Esophagus squamous epithelium (tissue), 5 donors: ENCODE measurements at places on chromosomes 12 and 14. TPM values are rescaled to one million over a fixed set of nuclear protein-coding genes. Genes with fewer than 3 reads are reported as not detected.

The KLRK1 gene
- not detected for total RNA-seq

The CMKLR1 gene
- 0.19 TPM for total RNA-seq

The STON2 gene
- total RNA-seq: 71.6 TPM

The B4GALNT1 gene
- total RNA-seq: 0.27 TPM

The OR4Q3 gene
- not detected for total RNA-seq

The RFX4 gene
- total RNA-seq: not detected

The AVPR1A gene
- 0.87 TPM for total RNA-seq

The GPR137C gene
- 0.30 TPM for total RNA-seq

The PAPLN gene
- 7.8 TPM for total RNA-seq

The PTPN21 gene
- total RNA-seq: 14.5 TPM

The LIMA1 gene
- total RNA-seq: 61.2 TPM

The RITA1 gene
- 17.0 TPM for total RNA-seq

The ACOT4 gene
- total RNA-seq: 2.0 TPM

The PPP1R3E gene
- 7.1 TPM for total RNA-seq

- DNase-seq: no peak
These were observed 992 bp downstream of the DNAH10 start for GRCh38 chr12:123763093-123763492.

GRCh38 chr14:86057018-86057667 lies 527.2 kb downstream of the FLRT2 start:
- no peak for DNase-seq

DNA sequence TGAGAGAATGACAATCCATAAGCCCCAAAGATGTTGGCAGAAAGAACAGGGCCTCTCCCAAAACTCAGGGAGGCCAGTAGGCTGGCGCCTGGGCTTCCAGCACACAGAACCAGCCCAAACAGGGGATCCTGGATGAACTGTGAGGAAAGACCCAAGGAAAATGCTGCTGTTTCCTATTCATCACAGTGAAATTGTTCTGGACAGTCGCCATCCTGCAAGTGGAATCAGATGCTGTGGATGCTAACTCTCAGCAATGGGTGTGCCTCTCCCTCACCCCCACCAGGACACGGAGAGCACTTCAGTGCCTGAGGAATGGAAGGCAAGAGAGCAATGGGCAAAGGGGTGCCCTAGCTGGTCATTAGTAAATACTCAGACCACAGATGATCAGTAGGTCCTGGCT lies 80.8 kb downstream of the ANO2 start:
- no peak for DNase-seq

GRCh38 chr12:15183821-15184220 lies 37.4 kb downstream of the RERG start:
- DNase-seq: no peak

DNA sequence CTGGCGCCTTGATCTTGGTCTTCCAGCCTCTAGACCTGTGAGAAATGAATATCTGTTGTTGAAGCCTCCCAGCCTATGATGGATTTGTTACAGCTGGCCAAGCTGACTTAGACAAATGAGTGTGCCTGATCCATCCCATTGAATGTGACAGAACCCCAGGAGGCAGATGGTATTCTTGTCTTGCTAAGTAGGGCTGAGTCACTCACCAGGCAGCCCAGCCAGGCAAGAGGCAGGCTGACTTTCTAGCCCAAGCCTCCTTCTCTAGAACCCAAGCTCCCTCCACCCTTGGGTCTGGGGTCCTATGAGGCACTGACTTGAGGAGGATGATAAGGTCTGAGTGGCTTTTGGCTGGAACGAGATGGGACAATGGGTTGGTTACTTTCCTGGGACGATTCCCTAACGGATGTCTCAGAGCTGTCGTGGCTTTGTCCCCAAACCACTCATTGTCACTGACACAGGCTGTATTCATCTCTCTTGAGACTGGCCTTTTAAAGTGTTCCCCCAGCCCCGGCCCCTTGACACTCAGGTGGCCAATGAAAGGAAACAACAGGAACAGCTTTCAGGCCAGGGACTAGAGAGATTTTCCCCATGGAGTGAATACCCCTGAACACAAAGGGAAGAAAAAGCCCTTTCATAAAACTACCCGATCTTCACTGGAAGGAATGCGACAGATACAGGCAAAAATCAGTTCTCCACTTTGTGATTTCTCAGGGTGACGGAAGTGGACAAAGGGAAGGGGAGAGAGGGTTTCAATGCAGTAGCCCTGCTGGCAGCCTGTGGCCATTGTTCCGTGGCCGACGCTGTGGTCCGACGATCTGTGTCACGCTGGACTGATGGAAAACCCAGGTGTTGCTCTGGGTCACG lies 264.2 kb downstream of the AACS start:
- no peak for DNase-seq

GRCh38 chr12:131123817-131124216 lies 170.1 kb downstream of the ADGRD1 start:
- no peak for DNase-seq

- DNase-seq: no peak
These were observed 35.3 kb upstream of the RTRAF start for GRCh38 chr14:51954031-51954430.

GRCh38 chr14:89382487-89382886 lies 34.5 kb downstream of the FOXN3 start:
- no peak for DNase-seq

- no peak for DNase-seq
These were observed 841 bp downstream of the CALM1 start for GRCh38 chr14:90397425-90398314.

DNA sequence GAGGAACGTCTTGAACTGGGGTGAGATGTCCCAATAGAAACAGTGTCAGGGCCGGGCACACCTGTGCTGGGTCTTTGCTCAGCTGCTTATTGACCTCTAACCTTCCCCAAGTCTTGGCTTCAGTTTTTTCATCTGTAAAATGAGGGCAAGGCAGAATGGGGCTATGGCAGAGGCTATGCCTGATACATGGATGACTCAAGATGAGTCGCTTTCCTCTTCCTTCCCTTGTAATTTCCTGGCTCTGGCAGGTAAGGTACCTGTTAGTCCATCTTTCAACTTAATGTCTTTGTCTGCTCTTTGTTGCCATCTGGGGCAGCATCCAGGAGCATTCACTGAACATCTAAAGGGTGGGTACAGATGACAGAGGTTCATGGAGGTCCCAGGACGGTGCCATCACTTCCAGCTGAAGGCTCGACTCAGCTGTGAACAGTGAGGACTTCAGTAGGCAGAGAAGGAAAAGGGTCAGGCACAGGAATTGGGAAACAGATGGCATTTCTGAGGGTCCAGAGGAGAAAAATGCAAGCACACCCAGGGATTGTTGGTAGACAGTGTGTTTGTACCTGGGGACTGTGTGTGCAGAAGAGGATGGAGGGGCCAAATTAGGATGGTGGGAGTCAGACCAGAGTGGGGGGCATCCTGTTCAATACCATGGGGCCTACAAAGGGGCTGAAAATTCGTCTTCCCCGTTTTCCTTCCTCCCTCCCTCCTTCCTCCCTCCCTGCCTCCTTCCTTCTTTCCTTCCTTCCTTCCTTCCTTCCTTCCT lies 268.3 kb downstream of the VRK1 start:
- no peak for DNase-seq

DNA sequence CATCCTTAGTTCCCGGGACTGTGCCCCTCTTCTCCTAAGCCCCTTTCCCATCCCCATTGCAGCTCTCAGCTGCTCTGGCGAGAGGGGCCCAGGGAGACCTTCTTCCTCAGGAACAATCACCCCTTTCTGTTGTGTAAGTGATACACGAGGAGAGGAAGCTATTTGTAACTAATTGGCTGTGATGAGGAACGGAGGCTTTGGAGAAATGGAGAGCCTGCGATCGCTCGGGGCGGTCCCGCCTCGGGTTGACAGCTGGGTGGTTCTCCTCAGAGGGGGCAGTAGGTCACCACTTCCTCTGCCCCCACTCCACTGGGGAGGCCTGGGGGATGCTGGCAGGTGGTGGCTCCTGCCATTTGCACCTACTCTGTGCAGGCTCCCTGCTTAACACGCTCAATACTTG lies 6.6 kb upstream of the PGF start:
- no peak for DNase-seq

- DNase-seq: no peak
These were observed 66.3 kb downstream of the VRK1 start for GRCh38 chr14:96863327-96863985.

DNA sequence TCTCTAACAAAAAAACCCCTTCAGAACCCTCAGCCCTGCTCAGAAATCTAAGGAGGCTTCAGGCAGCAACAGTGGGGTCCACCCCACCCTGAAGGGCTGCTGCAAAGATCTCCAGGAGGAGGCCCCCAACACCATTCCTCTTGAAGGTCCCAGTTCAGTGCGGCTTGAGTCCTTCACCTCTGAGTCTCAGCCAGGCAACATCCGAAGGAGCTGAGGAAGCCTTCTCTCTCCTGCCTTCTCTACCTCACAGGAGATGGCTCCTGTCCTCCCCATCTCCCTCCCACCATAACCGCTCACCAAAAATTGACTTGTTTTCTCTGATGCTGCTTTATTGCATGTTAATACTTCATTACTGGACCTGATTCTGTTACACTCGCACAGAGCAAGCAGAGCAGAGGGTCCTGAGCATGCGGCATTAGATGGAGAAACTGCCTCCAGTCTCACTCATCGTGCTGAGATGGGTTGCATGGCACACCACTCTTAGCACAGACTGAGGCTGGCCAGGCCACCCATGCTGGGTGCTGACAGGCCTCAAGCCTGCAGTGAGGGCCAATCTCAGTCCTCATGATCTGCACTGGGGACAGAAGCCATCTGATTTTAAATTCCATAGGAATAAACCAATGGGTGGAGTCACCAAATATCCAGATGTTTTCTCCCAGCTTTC lies 224.8 kb downstream of the CACNA1C start:
- no peak for DNase-seq

GRCh38 chr14:20794644-20795369 lies 7.8 kb downstream of the RNASE1 start:
- no peak for DNase-seq

DNA sequence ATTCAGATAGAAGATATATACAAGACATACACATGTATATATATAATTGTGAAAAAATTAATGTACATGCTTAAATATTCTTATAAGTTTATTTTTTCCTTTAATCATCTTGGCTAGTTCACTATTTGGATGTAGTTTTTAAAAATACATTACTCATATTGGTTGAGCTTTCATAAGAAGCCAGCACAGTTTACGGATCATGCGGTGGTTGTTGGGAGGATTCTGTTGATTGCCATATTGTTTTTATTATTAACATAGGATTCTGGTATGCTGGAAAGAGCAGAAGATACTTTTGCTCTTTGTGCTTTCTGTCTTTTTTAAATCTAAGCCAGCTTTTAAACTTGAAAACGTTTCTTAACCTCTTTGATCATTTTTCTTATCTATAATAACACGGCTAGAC lies 163.4 kb downstream of the OTOGL start:
- no peak for DNase-seq

DNA sequence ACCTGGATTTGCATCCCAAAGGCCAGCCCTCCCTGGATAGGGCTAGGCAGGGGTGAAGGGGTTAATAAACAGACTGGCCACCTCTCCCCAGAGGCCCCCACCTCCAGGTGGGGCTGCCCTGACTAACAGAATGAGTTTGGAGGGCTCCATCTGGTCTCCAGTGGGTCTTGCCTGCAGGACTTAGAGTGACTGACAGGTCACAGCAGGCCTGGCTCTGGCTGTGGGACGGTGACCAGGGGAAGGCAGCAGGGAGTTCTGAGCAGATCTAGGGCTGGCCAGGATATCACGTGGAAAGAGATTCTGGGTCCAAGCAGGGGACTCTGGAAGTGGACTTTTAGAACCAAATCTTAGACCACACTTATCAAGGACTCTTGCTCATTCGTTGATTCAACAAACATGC lies 40.9 kb upstream of the LHX5 start:
- DNase-seq: no peak

GRCh38 chr12:4356041-4356327 lies 23.5 kb downstream of the FGF23 start:
- DNase-seq: no peak

DNA sequence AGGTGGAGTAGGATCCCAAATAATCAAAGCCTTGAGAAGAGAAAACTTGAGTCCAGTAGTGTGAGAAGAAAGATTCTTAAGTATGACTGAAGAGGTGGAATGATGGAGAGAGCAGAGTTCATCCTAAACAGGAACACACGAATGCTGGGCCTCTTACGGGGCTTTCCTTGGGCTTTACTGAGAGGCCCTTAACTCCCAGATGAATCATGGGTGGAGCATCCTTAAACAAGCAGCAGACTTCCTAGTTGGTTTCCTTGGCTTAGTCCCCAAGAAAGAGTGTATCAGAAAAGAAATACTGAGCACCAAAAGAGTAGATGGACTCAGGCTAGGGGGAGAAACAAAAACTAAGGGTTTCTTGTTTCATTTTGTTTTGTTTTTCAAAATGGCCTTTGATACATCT lies 132.5 kb downstream of the GPR135 start:
- DNase-seq: no peak

DNA sequence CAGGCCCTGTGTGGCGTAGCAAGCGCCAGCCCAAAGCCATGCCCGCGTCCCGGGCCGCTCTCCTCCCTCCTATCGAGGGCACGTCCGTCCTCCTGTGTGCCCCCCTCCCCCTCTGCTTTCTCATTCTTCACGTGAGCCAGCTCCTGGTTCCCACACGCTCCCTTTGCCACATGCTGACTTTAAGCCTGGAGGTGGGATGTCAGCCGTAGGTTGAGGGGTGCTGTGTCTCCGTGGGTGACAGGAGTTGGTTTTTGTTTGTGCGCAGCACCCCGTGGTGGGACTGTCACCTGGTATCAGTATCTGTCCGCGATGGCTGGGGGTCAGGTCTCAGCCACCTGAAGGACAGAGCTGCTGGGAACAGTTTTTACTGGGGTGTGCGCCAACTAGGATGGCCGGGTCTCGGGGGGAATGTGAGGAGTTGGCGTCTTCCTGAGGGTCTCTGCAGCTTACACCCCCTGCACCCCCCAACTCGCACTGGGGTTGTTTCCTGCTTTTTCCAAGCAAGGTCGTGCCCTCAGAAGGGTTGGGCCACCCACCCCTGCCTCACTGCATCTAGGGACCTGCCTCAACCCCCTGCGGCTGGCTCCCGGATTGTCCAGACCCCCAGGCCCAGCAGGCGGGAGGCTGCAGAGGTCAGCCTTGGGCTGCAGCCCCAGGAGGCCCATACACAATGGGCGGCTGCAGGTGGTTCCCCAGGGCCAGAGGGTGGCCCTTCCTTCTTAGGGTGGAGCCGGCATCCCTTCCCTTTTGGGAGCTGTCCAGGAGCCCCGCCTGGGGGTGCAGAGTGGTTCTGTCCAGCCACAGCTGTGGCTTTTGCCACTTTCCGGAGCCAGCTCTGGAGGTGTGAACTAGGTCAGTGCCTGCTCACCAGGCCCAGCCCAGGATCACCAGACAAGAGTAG lies 7.3 kb downstream of the ULK1 start:
- DNase-seq: no peak

DNA sequence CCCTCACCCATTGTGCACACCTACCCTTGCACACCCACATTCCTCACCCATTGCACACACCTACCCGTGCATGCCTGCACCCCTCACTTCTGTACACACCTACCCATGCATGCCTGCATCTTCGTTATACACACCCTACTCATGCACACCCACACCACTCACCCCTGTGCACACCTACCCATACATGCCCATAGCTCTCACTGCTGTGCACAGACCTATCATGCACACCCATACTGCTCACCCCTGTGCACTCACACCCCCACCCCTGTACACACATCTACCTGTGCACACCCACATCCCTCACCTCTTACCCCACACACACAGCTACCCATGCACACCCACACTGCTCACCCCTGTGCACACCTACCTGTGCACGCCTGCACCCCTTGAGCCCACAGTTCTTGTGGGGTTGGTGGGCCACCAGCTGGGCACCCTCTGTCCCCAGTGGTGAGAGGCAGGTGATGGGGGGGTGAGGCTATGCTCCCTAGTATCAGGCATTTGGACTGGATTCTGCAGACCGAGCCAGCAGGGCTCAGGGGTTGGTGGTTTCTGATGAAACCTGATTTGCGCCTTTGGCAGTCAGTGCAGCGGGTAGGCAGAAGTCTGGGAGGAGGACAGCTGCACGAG lies 15.6 kb downstream of the CEP170B start:
- no peak for DNase-seq
